ENCODE measurements at places on chromosomes 5 and 9.

DNA sequence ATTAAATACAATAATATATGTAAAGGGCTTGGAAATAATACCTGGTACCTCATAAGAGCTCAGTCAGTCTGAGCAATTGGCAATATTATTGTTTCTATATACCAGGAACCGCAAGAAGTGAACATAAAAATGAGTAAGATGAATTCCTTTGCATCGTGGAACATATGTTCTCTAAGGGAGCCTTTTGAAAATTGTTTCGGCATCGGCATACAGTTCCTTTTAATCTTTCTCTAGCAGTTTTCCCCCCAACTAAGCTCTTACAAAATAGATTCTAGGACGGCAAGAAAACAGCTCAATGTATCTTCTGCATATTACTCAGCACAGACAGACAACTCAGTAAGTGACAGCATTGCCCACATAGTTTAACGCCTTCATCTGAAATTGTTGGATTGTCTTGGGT lies 426.6 kb upstream of the WWC1 start:
- no peak for DNase-seq

DNA sequence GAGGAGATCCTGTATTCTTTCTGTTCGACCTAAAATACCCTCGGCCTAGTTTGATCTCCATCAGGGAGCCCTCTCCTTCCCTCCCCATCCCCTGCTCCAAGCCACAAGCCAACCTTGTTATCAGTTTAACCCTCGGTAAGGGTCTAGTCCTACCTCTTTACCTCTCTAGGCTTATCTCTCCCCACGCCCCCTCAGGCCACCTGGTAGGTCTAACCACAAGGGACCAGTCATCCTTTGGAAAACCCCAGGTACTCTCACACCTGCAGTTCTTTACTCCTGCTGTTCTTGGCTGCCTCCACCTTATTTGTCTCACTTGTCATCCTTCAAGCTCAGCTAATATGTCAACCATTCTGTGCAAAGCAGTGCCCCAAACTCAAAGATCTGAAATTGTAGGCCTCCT lies 78.7 kb downstream of the RAD23B start:
- DNase-seq: no peak

GRCh38 chr5:138580777-138581176 lies 5.6 kb upstream of the HSPA9 start:
- DNase-seq: no peak

- no peak for DNase-seq
These were observed 41.4 kb upstream of the PAPPA start for GRCh38 chr9:116112236-116112635.

DNA sequence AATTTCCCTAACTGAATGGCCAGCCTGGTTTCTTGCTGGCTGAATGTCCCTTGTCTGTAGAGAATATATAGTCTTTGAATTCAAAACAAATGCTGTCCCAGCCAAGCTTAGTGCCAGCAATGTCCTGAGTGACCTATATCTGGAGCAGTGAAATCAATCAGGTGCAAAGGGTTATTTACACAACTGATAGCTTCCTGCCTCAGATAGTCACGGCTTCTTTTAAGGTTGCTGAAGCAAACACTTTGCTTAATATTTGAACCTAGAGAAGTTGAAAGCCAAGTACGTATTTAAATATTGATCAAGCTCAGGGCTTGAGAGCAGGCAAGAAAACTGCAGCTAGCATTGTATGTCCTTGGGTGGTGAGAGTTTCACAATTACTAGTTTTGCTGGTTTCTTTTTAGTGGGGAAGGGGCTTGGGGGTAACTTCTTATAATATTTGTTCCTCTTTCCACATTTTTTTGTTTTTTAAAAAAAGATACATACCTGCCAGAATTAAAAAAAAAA lies 2.0 kb upstream of the ARHGEF28 start:
- DNase-seq: no peak

- DNase-seq: no peak
These were observed 104.1 kb downstream of the DROSHA start for GRCh38 chr5:31427724-31428309.

GRCh38 chr9:113538701-113539430 lies 75.3 kb downstream of the RGS3 start:
- no peak for DNase-seq

Data from upper lobe of right lung (tissue), 1 donor.